ENCODE measurements at places on chromosomes 6 and 20.

DNA sequence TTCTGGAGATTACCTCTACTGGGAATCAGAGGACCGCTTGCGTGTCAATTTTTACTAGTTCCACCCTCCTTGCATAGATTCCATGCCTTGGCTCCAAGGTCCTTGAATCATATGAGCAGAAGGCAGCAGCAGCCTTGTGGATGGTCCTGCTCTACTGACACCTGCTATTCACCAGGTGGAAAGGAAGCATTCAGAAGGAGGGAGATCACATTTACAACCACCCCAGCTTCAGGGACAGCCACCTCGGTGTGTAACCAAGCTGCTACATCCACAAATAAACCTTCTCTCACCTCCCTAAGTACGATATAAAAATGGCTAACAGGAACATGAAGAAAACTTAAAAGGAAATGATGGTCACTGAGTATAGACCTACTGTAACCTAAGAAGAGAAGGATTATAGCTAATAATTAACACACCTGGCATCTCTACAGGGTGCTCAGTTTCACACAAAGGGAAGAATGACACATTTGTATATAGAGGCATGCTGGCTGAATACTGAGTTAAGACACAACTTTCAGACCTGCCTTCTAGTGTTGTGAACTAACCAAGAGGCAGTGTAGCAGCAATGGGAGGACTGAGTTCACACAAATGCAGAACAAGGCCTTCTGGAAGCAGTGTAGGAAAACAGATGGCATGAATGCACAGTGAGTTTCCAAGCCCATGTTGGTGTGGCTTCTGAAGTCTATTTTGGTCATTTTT lies 46.3 kb upstream of the SRPK1 start:
- no peak for DNase-seq

DNA sequence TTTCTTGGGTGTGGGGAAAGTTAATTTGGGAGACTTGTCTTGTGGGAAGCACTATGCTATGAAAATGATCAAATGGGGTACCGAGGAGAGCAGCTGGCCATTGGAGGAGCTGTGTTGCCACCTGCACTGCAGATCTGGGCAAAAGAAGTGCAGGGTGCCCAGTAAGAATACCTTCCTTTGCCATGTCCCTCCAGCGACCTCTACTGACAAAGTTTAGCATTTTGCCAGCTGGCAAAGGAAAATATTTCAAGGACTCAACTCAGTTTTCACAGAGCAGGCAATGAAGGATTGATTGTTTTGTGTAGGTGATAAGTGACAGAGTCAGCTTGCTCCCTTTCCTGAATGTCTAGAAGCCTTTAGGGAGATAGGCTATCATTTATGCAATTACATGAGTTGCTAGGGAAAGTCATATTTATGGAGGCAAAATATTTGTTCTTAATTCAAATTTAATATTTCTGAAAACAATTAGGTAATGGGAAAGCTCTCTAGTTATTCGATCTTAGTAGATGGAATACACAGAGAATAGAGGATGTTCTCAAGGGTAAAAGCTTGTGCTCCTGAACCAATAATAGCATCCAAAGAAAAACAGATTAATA lies 118.4 kb downstream of the FARS2 start:
- no peak for DNase-seq

DNA sequence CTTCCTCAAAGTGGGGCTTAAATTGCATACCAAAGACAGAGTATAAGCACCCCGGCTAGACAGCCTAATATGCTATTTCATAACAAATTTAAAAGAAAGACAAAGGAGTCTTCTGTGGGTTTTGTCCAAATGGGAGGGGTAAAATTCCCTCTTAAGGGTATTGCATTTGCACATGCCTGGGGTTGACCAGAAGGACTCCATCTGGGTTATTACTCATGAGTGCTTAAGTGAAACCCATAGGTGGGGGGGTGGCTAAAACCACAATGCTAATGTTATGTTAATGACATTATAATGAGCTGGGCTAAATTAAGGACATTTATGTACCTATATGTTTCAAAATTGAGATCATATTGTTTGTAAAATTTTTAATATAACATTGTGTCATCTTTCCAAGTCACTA lies 15.0 kb downstream of the IMPG1 start:
- no peak for DNase-seq

DNA sequence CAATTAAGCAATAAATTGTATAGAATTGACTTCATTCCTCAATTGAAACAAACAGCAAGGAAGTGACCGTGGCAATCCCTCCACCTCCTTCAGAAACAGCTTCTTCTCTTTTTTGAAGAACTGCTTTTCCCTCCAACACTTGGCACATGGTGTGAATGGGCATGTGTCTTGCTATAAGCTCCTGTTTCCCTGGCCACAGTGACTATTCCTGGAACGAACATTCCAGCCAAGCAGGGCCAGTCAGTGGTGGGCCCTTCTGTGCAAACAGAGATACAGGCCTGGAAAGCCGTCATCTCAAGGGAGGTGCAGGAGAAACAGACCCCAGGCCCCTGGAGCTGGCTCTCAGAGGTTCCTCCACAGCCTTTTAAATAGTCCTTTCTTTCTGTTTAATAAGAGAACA lies 6.9 kb downstream of the TXNDC5 start:
- no peak for DNase-seq

DNA sequence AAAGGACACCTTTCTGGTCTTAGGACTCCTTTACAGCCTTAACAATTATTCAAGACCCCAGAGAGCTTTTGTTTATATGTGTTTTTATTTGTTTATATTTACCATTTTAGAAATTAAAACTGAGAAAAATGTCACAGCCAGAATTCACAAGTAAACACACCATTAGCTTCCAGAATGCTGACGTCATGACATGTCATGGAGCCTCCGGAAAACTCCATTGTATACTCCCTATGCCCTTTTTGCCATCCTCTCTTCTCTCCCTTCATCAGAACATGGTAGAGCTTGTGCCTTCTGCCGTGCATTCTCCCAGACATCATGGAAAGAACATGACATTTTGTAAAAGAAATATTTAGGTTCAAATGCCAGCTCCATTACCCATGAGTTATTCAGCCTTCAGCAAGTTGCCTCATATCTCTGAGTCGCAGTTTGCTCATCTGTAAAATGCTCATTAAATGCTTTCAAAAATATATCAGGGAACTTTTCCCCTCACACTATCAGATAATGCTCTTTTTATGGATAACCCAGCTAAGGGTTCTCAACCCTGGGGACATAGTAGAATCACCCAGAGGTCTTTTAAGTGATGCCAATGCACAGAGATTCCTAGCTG lies 27.8 kb downstream of the TNFAIP3 start:
- no peak for DNase-seq

DNA sequence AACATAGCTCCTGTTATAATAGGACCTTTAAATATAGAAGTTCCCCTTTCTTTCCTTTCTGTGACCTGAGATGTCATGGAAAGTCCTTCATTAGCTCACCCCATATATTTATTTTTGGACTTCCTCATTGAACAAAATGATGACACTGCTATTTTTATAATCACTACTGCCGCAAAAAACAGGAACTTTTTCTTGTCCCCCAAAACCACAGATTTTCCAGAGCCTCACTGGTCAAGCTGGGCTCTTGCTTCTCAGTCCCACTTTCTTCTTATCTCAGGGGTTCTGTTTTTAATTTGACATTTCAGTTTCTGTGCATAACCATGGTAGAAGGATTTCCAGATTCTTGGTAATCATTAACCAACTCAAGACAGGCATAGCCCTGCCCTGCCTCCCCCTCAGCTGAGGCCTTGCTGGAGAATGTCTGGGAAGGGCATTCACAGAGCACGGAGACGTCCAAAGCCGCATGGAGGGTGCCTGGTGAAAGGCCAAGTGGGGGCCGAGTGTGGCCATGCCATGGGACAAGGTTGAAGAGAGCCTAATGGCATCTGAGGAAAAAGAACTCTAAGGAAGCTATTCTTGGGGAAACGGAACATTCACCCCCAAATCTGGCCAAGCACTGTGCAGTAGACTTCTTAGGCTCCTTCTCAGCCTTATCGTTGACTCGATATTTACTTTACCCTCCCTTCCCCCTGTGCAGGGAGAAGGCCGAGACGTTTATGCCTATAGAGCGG lies 73.7 kb downstream of the EDN1 start:
- no peak for DNase-seq

GRCh38 chr6:49202924-49203536 lies 260.0 kb downstream of the MMUT start:
- DNase-seq = no peak

DNA sequence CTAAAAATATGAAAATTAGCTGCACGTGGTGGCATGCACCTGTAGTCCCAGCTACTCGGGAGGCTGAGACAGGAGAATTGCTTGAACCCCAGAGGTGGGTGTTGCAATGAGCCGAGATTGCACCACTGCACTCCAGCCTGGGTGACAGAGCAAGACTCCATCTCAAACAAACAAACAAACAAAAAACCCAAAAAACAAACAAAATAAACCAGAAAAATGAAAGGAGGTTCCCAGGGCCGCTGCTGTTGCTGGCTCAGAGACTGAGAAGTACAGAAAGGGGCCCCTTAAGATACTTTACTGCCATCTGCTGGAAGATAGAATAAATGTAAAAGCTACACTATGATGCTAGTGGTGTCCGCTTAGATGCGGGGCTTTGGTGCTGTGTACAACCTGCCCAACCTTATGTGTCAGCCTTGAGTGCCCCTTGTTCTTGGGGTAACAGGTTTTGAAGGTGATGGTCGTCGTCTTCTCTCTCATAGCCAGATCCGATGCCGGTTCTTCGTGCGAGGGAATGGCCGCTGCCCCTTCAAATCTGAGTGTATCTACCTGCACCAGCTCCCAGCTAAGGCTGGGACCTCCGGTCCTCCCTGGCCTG lies 2.8 kb upstream of the FANCE start:
- DNase-seq = peak; percentile 74

DNA sequence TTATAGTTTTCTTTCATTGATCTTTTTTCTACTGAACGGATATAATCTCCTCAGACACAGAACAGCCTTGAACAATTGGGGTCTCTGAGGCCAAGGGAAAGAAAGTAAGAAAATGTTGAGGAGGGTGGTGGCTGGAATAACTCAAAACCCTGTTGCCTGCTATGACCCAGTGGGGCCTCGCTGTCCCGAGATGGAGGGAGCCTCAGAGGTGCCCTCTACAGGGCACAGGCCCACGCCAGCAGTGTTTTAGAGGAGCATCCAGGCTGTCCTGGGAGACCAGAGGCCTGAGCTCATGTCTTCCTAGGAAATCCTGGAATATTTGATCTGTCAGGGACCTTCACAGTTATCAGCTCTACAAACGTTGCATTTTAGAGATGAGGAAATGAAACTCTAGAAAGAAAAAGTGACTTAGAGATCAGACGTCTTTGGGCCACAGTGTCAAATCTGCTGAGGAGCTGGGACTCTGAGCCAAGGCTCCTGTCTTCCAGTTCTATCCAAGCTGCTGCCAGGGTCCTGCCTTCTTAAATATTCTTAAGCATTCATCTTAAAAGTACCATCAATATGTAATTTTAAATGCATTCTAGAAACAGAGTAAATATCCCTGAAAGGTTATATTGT lies 26.3 kb downstream of the ALDH5A1 start:
- DNase-seq = no peak

- no peak for DNase-seq
Measured at GRCh38 chr6:128172752-128173682, 272.2 kb upstream of the THEMIS start.

DNA sequence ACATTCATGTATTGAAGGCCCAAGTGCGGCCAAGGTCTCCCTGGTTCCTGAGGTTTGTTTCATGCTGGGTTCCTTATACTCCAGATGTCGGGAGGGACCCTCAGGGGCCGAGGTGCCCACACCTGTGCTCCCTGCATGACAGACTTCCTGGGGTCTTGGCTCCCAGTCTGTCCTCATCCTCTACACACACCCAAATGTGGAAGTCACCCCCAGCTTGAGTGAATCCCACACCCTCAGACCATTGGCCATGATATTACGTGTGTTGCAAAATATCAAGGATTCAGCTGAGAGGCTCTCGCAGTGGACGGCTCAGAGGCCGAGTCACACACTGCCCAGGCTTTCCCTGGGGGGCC lies 82.2 kb upstream of the DUSP22 start:
- DNase-seq = no peak

DNA sequence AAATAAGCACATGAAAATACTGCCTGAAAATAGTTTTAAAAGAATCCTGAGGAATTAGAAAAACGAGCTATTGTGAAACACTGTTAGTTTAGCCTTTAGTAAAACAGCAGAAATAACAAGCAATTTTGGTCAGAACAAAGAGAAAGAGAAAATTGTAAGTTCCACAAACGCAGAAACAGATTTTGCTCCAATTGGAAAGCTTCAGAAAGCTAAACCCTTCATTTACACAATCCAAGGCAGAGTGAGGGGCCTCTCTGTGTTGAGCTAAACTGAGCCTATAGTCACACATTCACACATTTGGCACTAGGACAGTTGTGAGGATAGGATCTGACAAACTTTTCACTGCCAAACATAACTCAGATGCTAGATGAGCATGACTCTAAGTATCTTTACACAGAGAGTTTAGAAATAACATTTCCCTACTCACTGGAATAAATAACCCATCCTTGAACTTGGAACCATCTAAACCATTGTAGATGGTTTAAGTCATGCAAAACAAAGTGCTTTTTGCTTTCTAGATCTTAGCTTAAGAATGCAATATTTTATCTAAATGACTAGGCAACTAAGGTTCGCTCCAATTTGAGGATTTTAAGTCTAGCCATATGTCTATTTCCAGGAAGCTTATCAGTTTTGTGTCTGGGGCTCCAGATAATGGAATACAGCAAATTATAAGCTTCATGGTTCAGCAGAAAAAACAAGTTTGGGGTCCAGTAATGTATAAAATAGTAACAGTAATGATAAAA lies 122.6 kb downstream of the SGK1 start:
- DNase-seq = no peak

Measured in NCI-H1092 treated with DMSO at 0.1 percent for 48 hours (cell line).